Caki2 (cell line): ENCODE measurements at places on chromosomes 11 and 22.

DNA sequence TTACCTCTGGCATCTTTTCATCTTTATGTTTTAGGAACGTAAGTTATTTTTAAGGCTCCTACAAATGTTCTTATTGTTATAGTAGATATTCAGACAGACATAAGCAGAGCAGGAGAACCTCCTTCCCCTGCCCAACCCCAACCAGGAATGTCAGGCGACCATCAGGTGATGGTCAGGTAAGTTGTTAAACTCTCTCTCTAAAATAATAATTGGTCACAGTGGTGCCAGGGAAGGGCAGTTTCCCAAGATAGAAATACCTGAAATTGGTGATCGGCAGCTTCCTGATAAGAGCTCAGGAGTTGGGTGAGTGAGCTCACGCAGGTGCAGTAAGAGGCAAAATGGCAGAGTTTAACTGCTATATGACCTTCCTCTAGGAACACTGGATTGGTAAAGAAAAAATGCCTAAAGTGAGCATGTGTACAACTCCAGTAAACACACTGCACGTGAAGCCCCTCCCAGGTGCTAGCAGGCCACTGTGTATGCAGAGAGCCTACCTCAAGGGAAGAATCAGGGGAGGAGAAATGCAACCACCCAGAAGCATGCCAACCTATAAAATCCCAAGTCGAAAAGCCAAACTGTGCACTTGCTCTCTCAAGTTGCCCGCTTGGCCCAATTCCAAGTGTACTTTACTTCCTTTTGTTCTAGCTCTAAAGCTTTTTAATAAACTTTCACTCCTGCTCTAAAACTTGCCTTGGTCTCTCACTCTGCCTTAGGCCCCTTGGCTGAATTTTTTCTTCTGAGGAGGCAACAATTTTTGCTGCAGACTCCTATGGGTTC lies 273.9 kb downstream of the SBF2 start:
- DNase-seq = no peak

DNA sequence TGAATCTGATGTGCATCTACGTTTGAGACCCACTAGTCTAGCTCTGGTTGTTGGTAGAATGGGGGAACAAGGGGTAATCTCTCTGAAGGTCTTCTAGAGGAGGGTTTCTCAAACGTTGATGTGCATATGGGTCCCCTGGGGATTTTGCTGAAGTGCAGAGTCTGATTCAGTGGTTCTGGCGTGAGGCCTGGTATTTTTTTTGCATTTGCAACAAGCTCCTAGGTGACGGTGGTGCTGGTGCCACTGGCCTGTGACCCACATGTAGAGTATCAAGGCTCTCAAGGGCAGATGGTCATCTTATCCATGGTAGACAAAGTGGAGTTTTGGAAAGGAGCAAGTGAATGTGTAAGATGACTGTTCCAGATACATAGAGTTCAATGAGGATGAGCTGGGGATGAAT lies 97.1 kb downstream of the CEP164 start:
- no peak for DNase-seq

GRCh38 chr11:45321669-45322068 lies 35.5 kb upstream of the SYT13 start:
- no peak for DNase-seq

- DNase-seq = no peak
Measured at GRCh38 chr22:37990301-37990700, 5.9 kb upstream of the SOX10 start.

DNA sequence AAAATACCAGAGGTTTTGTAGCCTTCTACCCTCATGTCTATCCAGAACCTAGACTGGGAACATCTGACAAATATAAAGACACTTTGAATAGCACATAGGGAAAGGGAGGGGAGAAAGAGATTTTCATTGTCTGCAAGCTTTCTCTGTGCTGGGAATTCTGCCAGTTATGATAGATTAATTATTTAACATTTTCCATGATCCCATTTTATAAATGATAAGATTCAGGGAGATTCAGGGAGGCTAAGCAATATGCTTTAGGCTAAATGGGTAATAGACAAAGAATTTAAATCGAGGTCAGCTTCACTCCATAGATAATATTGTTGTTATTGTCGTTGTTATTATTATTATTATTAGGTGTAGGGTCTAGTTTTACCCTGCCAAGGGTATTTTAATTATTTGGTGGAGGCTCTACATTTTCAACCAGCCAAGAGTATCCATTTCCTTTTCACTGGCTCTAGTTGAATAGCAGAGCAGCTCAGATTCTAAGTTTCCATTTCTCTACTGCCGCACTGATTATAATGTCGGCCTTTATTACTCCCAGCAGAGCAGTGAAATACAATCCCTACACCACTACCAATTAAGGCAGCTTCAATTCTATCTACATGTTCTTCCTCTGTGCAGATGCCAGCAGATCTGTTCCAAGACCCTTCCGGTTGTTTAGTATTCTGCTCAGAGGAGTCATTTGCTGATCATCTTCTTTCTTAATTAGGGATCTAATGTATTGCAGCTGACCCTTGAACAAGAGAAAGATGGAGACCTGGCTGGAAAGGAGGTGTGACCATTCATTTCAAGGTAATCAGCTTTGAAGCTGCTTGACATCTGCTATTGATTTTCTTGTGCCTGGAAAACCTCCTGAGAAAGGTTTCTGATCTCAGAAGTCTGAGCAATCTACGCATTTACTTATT lies 23.8 kb upstream of the SYN3 start:
- no peak for DNase-seq

GRCh38 chr11:85682330-85683305 lies 3.4 kb downstream of the CCDC89 start:
- DNase-seq = peak; percentile 63

- no peak for DNase-seq
Measured at GRCh38 chr22:19578180-19579004, 54.2 kb upstream of the CLDN5 start.

GRCh38 chr11:85843929-85844328 lies 11.3 kb upstream of the CCDC83 start:
- DNase-seq = no peak

- no peak for DNase-seq
Measured at GRCh38 chr11:104803776-104804175, 94.5 kb downstream of the CASP12 start.

DNA sequence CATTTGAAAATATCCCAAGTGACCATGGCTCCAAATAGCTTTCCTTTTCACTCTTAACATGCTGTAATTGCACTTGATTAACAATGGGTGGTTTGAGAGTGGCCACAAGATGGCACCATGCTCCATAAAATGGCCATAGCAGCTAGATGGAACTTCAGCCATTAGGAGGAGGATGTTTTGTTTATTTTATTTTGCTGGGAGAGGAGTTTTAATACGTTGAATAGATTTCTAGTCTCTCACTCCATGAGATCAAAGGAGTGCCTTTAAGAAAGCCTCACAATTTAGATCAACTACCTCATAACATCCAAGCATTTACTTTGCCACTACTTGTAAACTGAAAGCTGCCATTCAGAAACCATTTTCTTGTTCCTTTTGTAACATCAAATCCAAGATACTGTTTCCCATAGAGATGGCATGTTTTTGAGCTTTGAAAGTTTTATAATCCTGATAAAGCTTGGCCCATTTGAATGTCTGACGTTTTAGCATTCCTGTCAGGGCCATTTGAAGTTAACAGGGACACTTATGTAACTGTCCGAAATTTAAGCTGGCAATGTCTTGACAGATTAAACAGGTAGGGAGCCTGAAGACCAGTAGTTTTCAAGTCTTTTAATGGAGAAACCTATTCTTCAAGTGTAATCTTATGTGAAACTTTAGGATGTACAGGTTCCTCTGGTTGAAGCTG lies 4.7 kb downstream of the FEN1 start:
- DNase-seq = peak; percentile 62

DNA sequence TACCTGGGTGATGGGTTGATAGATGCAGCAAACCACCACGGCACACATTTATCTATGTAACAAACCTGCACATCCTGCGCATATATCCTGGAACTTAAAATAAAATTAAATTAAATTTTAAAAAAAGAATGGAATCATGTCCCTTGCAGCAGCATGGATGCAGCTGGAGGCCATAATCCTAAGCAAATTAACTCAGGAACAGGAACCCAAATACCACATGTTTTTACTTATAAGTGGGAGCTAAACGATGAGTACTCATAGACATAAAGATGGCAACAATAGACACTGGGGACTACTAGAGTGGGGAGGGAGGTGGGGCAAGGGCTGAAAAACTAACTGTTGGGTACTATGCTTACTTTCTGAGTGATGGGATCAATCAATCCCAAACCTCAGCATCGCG lies 40.9 kb downstream of the CWC15 start:
- no peak for DNase-seq

DNA sequence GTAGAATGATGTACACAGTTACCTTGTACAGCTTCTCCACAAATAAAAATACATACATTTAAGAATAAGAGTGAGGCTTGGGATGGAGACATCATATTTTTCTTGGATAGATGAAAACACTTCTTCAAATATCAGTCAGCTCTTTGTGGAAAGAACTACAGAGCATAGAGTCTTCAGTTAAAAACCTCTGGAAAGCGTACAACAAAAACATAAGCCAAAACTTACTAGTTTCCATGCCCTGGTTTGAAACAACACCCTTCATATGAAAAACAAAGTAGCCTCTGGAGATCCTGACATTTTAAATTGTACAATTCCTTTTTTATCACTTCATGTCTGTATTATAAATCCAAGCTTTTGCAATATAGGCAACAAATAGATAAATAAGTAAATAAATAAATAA lies 7.0 kb upstream of the CEP126 start:
- DNase-seq = no peak

DNA sequence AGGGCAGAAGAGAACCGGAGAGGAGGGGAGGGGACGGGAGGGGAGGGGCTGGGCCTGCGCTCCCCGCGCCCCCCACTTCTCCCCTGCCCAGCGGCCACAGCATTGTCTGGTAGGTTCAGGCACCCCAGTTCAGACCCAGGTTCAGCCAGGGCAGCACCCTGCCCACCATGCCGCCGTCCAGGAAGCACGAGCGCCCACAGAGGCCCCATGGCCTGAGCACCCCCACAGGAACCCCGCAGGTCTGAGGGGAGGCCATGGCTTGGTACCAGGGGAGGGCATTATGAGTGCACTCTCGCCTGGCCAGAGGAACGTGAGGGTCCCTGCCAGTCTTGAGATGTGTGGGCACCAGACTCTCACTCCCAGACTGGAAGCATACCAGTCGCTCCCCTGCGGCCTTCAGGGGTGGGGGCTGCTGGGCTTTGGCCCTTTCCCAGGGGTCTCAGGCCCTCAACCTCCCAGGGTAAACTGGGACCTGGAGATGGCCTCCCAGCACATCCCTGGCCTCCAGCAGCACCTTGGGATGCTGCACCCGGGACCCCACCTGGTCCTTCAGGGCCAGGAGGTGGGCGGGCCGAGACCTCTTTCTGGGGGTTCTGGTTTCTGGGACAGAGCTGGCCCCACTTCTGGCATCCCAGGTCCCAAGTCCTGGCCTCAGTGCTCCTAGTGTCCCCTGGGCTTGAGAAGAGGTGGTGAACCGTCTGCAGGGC lies 597 bp upstream of the PLXNB2 start:
- peak; percentile 41 for DNase-seq

DNA sequence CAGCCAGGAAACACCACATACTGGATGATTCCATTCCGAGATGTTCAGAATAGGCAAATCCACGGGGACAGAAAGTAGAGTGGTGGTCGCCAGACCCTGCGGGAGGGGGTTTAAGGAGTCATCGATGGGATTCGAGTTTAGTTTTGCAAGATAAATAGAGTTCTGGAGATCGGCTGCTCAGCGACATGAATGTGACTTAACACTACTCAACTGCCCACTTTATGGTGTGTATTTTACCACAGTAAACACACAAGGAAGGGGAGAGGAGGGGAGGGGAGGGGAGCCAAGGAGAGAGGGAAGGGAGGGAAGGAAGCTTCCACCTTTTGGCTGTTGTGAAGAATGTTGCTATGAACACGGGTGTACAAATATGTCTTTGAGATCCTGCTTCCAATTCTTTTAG lies 10.4 kb upstream of the ARHGAP8 start:
- DNase-seq = no peak

GRCh38 chr11:5514841-5515240 lies 1.7 kb downstream of the UBQLNL start:
- no peak for DNase-seq

GRCh38 chr11:132528181-132528580 lies 1004.1 kb downstream of the OPCML start:
- no peak for DNase-seq

DNA sequence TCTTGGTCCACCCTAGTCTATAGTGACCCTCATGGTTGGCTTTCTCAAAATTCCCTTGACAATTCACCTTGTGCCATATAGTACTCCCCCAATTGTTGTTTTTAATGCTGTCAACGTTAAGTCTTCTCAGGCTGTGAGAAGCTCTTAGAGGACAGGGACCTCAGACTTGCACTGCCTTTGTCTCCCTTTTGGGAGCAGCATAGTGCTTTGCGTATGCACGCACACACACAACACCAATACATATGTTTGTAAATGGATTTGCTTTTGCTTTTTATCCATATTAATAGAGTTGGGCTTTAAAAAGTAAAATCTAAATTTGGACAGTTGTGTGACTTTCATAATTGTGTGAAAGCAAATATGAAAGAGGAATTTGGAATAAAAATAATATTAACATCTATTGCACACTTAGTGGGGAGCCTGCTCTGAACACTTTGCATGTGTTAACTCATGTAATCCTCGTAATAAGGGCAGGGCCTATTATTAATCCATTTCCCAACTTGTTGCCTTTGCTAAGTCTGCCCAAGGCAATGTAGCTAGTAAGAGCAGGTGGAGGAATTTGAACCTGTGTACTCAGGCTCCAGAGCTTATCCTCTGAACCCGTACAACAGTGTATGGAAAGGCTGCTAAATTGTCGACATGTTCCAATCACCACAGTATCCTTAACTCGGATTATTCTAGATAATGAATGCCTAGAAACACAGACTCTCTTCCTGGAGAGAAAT lies 257.7 kb upstream of the NARS2 start:
- no peak for DNase-seq

DNA sequence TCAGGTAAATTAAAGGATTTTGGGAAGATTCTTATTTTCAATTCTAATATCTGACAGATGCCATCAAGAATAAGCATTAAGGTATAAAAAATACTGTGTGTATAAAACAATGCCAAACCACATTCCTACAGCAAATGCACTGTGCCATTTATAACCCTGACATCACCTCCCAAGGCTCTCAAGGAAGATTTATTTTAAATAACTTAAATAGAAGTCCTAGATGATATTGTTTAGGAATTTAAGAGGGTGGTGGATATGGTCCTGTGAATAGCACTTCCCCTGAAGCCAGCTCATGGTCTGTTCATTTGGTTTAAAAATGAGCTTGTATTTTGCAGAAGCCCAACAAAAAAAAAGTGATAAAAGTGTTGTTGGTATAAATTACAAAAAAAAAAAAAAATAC lies 32.1 kb downstream of the PPIL2 start:
- no peak for DNase-seq

GRCh38 chr11:117691516-117691915 lies 105.5 kb downstream of the DSCAML1 start:
- DNase-seq = no peak
